DMS 273 treated with DMSO at 0.1 percent for 48 hours (cell line): ENCODE measurements at places on chromosomes 2 and 18.

GRCh38 chr2:81234711-81235110 lies 930.2 kb upstream of the LRRTM1 start:
- DNase-seq = no peak

DNA sequence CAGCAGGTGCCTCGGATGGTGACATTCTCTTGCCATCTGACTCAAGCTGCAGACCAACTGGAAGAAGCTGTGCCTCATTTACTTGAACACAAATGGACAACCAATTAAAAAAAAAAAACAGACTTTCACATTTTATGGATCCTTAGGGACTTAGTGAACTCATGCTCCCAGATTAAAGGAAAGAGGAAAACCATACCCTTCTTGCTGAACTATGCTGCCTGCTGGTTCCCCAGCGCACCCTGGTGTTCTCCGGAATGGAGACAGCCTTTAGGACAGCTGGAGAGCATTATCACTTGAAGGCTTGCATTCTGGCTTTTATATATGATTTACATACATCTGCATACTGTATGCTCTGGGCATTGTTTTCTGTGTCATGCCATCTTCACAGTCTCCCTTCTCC lies 370.7 kb downstream of the SLC4A3 start:
- no peak for DNase-seq

- no peak for DNase-seq
These were observed 11.6 kb downstream of the NOL10 start for GRCh38 chr2:10678225-10678624.

GRCh38 chr2:1976112-1976511 lies 231.8 kb upstream of the PXDN start:
- DNase-seq = no peak

- no peak for DNase-seq
These were observed 78.7 kb upstream of the OTOF start for GRCh38 chr2:26556309-26557243.

DNA sequence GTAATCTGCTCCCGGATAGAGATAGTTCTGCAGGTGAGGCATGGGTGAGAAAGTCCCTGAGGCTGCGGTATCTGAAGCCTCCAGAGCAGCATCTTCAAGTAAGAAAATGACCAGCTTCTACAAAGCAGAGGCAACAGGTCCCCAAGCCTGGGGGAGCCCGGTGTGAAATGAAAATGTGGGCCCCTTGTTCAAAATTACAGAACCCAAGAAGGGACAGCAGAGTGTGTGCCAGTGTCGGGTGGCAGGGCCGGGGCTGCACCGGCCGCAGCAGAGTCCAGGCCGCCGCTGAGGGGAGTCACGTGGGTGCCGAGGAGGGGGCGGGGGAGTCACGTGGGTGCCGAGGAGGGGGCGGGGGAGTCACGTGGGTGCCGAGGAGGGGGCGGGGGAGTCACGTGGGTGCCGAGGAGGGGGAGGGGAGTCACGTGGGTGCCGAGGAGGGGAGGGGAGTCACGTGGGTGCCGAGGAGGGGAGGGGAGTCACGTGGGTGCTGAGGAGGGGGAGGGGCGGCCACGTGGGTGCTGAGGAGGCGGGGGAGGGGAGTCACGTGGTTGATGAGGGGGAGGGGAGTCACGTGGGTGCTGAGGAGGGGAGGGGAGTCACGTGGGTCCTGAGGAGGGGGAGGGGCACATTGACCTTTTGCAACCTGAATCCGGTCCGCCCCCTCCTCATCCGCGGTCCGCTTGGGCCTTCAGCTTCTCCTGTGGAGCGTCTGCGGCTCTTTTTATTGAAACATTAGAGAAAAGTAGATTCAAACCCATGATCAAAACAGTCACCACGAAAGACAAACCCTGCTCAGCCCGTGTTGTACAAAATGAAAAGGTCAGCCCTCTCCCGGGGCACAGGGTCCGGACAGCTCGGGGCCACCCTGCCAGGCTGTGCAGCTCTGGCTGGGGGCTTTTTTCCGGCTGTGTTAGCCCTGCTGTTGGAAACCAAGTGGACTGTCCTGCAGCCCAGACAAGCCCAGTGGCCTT lies 10.4 kb downstream of the COLEC11 start:
- DNase-seq = no peak
